ENCODE measurements at places on chromosomes 1 and 21.
A peak's percentile ranks its signal among the peaks of the same experiment; 100 is the strongest.

- DNase-seq: no peak
Measured at GRCh38 chr21:31753949-31754707, 22.2 kb upstream of the SCAF4 start.

DNA sequence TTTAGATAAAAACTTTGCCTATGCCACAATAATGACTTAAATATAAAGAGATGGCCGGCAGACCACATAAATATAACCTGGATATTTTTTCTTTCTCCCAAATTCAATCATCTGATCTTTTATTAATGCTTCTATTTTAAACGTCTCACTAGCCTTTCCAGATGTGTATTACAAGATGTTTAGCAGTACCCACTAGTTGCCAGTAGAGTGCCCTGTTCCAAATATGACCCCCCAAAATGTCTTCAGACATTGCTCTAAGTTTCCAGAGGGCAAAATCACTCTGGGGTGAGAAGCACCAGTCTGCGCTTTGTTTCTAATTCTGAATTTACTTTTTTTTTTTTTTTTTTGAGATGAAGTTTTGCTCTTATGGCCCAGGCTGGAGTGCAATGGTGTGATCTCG lies 268.1 kb downstream of the GRIK1 start:
- DNase-seq: no peak

DNA sequence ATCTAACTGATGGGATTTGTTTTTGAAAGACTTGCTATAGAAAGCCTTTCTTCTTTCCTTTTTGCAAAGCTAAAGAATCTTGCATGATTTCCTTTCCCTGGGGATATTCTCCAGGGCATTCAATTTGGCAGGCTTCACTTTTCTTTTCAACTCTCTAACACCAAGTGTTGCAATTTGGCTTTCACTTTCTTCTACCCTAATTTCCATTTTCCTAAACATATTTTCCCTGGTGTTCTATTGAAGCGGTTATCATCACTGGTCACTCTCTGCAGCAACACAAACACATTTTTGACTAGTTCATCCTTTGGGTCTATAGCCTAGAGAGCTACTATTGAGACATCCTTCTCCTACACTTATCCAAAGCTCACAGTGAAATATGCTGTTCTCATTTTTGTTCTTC lies 424.5 kb downstream of the NEGR1 start:
- DNase-seq: no peak

DNA sequence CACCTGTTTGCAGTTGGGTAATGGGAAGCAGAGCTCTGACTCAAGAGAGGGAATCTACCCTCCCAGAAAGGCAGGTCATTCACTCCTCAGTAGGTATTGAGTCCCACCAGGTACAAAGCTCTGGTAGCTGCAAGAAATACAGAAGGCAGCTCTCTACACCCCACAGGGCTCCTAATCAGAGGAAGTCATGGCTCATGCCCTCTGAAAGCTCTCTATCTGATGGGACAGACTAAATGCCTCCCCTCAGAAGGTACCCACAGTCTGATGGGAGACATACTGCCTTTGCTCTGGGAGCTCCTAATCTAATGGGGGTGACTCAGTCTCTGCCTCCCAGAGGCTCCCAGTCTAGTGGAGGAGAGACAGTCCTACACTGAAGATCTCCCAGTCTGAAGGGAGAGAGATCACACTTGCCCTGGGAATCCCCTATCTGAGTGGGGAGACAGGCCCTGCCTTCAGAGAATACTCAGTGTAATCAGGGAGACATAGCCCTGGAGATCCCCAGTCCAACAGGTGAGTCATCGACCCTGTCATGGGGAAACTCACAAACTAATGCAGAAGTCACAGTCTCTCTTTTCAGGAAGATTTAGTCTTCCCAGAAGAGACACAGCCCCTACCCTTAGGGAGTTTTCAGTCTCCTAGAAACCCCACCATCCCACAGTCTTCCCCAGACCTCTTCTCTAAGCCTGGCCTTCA lies 23.7 kb downstream of the CAMK1G start:
- peak; percentile 37 for DNase-seq

DNA sequence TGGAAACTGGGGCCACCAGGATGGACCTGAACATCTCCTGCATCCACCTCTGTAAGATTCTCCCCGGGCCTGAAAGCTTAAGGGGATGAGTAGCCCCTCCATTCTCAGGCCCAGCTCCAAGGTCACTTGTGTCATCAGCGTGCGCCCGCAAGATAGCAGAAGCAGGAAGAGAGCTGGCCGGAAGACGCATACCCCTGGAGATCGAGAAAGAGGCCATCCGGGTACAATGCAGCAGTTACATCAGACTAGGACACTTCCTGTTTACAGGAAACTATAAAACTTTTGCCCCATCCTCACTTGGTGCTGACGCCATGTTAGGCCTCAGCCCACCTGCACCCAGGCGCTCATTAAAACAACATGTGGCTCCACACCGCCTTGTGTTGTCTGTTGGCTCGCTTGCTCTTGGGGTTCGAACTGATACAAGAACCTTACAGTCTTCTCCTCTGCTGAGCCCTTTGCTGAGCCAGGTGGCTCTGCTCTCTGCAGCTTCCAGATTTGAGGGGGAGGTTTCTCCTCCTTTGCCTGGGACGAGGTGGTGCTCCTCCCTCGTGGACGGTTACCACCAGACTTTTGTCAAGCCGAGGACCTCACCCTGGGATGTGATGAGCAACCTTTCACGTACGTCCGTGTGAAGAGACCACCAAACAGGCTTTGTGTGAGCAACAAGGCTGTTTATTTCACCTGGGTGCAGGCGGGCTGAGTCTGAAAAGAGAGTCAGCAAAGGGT lies 277.5 kb upstream of the C1orf174 start:
- DNase-seq: no peak

DNA sequence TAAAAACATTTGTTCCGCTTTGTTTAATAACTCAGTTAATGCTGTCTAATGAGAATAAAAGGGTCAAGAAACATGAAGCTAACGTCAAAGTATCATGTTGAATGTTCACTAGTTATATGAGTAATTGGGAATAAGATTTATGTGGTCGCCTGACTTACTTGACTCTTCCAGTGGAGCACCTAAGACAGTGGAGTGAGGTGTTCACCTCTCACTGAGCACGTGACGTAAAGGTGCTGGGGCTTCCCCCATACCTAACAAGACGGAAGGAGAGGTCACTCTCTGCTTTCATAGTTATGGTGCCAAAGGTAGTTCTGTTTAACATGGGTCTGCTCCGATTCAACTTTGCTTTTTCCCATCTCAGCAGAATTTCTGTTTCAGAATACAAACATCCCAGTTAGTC lies 686 bp downstream of the KMO start:
- no peak for DNase-seq

DNA sequence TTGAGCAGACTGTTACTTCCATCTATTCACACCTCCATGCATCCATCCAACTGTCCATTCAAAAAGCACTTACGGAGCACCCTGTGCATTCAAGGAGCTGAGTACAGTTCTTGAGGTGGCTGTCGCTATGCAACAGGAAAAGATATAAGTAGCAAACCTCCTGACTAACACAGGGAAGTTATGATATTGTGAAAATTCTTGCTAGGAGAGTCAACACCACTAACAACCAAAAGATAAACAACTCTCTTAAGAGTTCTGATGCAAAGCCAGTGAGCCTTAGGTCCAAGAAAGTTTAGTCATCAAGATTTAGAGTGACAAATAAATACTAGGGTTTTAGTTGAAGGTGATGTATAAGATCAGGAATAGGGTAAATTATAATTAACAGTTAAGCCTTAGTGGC lies 44.5 kb upstream of the TRIM45 start:
- no peak for DNase-seq

DNA sequence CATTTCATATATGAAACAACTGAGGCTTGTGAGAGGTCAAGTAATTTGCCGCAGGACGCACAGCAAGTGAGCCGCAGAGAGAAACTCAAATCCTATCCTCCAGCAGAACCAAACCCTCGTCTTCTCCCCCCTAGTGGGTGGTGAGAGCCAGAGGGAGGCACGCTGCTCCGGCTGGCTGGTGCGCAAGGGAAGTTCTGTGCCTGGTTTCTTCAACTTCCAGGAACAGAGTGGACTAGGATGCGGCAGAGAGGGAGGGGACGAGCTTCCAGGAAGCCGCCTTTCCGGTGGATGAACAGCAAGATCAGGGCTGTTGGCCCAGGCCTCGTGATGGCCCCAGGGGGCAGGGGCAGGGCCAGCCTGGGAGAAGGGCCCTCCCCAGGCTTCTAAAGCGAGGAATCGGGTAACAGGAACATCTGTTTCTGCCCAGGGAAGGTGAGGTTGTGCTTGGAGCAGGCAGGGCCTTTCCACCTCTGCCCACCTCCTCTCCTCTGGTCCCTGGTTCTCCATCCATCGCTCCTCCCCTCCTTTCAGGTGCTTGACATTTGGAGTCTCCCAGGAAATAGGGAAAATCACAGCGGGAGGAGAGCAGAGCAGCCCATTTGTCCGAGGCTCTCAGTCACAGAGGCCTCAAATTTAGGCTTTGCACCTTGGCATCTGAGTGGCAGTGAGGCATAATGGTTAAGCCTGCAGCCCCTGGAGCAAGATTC lies 16.8 kb upstream of the PDIK1L start:
- DNase-seq: no peak

- DNase-seq: no peak
Measured at GRCh38 chr1:107149946-107150345, 9.1 kb downstream of the NTNG1 start.

DNA sequence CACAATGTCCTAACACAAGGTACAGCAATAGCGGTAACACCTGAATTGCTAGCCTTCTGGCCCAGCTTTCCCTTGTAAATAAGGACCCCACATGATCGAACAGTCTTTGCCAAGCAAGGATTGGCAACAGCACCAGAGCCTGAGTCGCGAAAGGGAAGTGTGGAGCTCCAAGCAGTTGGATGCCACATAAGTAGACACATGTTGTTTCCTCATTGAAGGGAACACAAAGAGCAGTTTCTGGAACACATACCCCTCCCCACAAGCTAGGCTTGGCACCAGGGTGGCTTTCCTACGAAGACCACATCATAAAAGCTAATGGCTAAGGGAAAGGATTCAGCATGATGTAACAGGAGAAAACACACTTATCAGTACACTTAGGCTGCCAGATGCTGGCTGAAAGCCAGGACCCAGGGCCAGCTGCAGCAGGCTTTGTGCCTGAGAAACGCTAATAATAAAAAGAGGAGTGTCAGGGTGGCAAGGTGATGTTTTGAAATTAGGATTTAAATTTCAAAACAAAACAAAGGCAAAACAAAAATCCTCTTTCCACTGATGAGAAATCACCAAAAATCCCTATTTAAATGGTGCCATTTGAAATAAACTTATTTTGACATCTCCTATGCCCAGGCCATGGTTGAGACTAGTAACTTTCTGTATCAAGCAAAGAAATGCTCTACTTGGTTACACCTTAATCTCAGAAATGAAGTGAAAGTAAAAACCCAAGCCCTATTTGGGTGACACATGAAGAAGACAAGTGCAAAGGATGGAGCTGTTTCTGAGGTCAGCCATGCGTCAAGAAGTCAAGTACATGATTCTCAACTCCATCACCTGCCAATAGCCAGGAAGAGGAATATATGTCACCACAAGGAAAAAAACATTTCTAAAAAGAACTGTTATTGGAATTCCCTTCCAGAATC lies 11.9 kb upstream of the CPLANE2 start:
- no peak for DNase-seq

DNA sequence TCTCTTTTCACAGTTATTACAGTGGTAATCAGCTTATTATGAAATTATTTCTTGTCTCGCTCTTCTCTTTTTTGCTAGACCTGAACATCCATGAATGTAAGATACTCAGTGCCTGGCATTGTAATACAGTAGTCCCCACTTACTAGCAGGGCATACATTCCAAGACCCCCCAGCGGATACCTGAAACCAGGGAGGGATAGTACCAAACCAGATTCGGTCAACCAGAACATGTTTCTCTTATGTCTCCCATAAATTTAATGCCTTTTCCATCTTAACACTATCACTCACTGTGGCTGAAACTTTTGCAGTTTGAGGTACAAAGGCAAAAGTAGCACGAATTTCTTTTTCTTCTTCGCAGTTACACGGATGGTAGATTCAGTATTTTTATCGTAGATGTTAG lies 24.6 kb upstream of the B3GALT2 start:
- no peak for DNase-seq

GRCh38 chr1:178973652-178974101 lies 52.0 kb upstream of the FAM20B start:
- DNase-seq: no peak

GRCh38 chr1:155940993-155941844 lies at the start of gene RXFP4:
Gene RXFP4, plus strand, starts transcription at chr1:155941638. Its CDS starts 72 bp downstream, at chr1:155941710.
- no peak for DNase-seq

- DNase-seq: no peak
Measured at GRCh38 chr1:13550663-13551062, 33.0 kb upstream of the PDPN start.

GRCh38 chr1:76379506-76379905 lies 305.0 kb downstream of the ST6GALNAC3 start:
- DNase-seq: no peak

GRCh38 chr1:44436401-44437106 lies 31.5 kb downstream of the RNF220 start:
- no peak for DNase-seq

GRCh38 chr1:236692128-236692527 lies 5.8 kb downstream of the ACTN2 start:
- no peak for DNase-seq

DNA sequence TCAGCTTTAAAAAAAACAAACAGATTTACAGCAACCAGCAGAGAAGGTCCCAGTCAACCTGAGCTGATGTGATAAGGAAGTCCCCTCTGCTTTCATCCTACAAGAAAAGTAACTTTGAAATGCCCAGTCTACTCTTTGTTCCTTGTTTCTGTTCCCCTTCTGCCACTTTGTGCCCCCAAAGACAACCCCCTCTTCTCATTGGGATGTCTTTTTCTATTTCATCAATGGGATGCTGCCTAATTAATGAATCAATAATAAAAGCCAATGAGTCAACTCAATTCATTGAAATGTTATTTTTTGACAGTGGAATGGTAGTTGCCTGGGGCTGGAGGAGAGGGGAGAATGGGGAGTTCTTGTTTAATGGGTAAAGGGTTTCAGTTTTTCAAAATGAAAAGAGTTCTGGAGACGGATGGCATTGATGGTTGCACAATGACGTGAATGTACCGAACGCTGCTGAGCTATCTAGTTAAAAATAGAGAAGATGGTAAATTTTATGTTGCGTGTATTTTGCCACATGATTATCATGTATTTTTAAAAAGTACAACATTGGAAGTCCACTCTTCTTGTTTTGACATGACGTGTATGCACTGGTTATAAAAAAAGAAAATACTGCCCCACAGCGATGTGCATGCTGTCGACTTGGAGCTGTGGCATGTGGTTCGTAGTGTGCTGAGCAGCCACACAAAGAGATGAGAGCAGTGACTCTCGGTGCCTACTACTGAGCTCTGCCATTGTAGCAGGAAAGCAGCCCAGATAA lies 22.4 kb upstream of the PADI2 start:
- DNase-seq: no peak

Measured in activated CD4-positive, alpha-beta T cell treated with anti-CD3 and anti-CD28 coated beads, Interleukin-2, amount 50 U/mL, for 24 hours (primary cell).